Stimulated activated CD4-positive, alpha-beta T cell treated with anti-CD3 and anti-CD28 coated beads, Interleukin-1b, Interleukin-23, amount 100 ng/mL, for 1 hour (primary cell): ENCODE measurements at places on chromosomes 6 and 20.

- no peak for DNase-seq
Measured at GRCh38 chr6:28732052-28732451, 191.7 kb downstream of the TRIM27 start.

DNA sequence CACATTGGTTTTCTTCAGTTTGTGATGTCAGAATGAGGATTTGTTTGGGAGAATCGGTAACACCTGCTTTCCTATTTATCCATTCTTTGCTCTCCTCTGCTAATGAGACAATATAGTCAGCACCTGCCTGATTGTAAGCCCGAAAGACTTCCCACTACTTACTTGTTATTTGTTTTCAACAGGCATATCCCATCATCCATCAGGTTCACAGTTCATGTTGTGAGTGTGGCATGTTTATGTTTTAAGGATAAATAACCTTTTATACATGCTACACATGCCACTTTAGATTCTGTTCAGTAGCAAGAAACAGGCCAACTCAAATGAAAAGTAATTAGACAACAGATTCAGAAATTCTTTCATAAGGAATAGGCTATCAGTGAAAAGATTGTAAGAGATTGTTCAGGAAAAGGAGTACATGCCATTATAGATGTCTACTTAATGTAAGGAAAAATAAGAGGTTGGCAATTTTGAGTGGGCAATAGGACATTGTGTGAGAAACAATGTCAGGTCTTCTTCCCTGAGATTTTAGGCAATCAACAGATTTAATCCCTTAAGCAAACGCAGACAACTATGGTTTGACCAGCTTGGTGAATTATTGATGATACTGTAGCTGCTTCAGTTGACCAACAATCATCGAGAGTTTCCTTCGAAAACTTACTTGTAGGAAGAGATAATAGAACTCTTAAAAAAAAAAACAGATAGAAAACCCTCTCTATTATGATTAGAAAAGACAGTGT, 7.9 kb upstream of the GPRC6A start:
- no peak for DNase-seq

GRCh38 chr6:90144928-90145555, 151.6 kb downstream of the BACH2 start:
- no peak for DNase-seq

DNA sequence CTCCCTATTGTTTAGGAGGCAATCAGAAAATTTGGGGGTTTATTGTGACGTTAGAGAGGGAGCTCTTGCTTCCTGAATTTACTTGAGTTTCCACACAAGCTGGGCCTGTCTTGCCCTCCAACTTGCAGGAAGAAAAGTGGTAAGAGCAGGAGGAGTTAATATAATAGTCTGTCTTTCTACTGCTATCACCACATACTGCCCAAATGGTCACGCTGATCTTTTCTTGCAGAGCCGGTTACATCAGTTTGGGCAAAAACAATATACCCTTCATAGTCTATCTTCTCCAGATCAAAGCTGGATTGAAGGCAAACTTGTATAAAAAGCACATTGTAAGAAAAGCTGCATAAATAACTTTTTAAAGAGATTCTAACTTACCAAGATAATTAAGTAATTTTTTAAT, 46.3 kb upstream of the ECHDC1 start:
- no peak for DNase-seq

DNA sequence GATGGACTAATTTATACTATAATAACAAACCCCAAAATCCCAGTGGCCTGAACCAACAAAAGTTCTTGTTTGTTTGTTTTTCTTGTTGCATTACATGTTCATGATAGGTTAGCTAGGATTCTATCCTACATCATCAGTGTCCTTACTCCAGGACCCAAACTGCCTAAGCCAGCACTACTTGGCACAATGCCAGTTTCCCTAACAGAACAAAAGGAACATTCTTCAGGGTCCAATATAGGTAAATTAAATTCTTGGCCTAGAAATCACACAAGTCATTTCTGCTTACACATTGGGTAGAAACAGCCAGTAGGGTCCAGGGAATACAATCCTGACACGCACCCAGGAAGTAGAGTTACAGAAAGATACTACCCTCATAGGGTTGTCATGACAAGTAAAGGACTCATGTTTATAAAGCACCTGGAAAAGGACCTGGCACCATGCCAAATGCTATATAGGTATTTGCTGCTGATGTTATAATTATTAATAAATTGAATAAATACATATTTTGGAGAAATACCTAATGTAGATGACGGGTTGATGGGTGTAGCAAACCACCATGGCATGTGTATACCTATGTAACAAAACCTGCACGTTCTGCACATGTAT, 38.8 kb downstream of the RCAN2 start:
- DNase-seq, result no peak
